ENCODE measurements at places on chromosomes 7 and 10.

DNA sequence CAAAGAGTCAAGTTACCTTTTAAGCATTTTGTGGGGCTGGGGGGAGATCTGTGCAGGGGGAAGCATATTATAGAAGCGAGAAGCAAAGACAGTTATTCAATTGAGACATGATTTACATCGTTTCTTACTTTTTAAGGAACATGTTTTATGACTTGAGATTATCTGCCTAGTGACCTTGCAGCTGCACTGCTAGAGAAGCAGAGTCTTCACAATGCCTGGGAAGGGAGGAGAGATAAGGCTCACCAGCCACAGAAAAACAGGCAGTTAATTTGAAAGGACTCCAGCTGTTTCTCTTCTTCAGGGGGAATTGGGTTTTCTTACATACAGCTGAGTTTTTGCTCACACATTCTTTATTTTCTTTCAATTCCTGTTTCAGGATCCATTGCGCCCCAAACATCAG lies 31.0 kb downstream of the PHYH start:
- DNase-seq = no peak

- no peak for DNase-seq
These were observed 82.1 kb downstream of the SLC37A3 start for GRCh38 chr7:140316165-140316661.

DNA sequence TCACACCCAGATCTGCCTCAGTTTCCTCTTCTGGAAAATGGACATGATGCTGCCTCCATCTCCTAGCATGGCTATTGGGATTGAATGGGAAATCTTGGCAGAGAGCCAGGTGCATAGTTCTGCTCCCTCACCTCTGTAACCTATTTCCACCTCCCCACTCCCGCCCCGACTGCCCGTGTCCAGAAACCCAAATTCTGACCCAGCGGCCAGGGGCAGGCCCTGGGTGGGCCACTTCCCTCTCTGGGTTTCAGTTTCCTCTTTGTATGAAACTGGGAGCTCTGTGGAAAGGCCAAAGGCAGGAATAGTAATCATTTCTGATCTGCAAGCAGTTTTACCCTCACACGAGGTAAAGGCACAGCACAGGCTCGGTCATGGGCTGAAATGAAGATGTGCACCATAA lies 74.1 kb upstream of the DUSP5 start:
- no peak for DNase-seq

GRCh38 chr7:29022291-29022988 lies 64.3 kb upstream of the TRIL start:
- DNase-seq = no peak

- DNase-seq = no peak
These were observed 836 bp downstream of the ENO4 start for GRCh38 chr10:116850058-116850611.

- DNase-seq = no peak
These were observed 405.5 kb downstream of the GRID1 start for GRCh38 chr10:85961073-85961472.

GRCh38 chr10:126110489-126111180 lies 214.3 kb downstream of the FANK1 start:
- DNase-seq = no peak

Measured in activated T-cell treated with anti-CD3 and anti-CD28 coated beads for 4 hours (primary cell).